ENCODE measurements at places on chromosomes 6 and 20. TPM values are rescaled to one million over a fixed set of nuclear protein-coding genes. Genes with fewer than 3 reads are reported as not detected.

The PSORS1C1 gene
- 9.6 TPM for total RNA-seq

The RAB23 gene
- total RNA-seq: 31.4 TPM

The BPIFB1 gene
- total RNA-seq: not detected

The FAM217A gene
- total RNA-seq: not detected

The RIPOR3 gene
- total RNA-seq: 38.1 TPM

The LY6G6C gene
- not detected for total RNA-seq

The ENPP5 gene
- 2.5 TPM for total RNA-seq

The GHRH gene
- not detected for total RNA-seq

The ITPR3 gene
- 50.1 TPM for total RNA-seq

The BMP5 gene
- not detected for total RNA-seq

The UBD gene
- not detected for total RNA-seq

The WFDC2 gene
- total RNA-seq: 2.2 TPM

The LIME1 gene
- 32.4 TPM for total RNA-seq

The ALDH5A1 gene
- 14.2 TPM for total RNA-seq

The OR12D2 gene
- total RNA-seq: not detected

The C6orf52 gene
- total RNA-seq: not detected

The GRM1 gene
- total RNA-seq: not detected

The OLIG3 gene
- not detected for total RNA-seq

The ARG1 gene
- total RNA-seq: not detected

The LAMA5 gene
- 150 TPM for total RNA-seq

Data from vagina (tissue), 2 donors.